CD4-positive, alpha-beta T cell treated with Interleukin-1 beta for 1 hour (primary cell): ENCODE measurements at places on chromosomes 3 and 15.
A peak's percentile ranks its signal among the peaks of the same experiment; 100 is the strongest.

- no peak for DNase-seq
Measured at GRCh38 chr3:182331341-182331740, 462.0 kb upstream of the ATP11B start.

GRCh38 chr3:186931532-186932280 is 1.4 kb downstream of the ST6GAL1 start:
- peak; percentile 72 for DNase-seq

DNA sequence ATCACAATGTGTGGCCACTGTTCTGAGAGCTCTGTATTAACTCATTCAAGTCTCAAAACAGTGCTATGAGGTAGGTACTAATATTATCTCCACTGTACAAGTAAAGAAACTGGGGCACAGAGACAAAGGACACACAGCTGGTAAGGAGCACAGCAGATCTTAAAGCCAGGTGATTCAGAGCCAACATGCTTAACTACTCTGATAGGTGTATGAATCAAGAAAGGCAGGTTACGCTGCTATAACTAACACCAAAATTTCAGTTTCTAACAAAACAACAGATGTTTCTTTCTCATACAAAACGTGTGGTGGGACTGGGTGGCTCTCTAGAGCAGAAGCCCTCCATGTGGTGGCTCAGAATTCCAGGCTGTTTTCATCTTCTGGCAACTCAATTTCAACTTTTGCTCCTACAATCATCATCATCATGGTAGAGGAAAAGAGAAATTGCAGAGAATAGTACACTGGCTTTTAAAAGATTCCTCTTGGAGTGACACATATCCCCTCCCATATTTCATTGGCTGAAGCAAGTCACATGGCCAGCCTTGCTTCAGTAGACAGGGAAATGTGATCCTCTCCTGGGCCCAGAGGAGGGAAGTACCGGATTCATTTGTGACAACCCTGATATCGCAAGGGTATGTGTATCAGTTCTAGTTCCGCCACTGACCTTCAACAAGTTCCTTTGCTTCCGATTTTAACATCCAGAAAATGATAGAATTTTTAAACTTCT is 126.2 kb upstream of the PTX3 start:
- DNase-seq: no peak

- DNase-seq: no peak
Measured at GRCh38 chr3:172157564-172158258, 118.3 kb downstream of the FNDC3B start.

GRCh38 chr3:57221883-57222282 is 5.6 kb upstream of the APPL1 start:
- no peak for DNase-seq

DNA sequence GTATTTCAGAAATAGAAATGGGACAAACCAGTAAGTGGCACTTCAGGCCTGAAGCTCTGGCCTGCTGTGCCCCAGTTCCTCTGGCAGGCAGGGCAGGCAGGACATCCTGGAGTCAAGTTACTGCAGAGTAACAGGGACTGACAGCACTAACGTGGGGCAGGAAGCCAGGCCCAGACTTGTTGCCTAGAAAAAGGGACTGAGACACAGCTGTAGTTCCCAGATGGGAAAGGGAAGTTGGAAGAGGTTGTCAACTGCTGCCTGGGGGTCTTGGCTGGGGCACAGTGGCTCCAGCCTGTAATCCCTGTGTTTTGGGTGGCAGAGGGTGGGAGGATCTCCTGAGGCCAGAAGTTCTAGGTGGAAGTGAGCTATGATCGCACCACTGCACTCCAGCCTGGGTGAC is 171.9 kb downstream of the FMN1 start:
- no peak for DNase-seq

DNA sequence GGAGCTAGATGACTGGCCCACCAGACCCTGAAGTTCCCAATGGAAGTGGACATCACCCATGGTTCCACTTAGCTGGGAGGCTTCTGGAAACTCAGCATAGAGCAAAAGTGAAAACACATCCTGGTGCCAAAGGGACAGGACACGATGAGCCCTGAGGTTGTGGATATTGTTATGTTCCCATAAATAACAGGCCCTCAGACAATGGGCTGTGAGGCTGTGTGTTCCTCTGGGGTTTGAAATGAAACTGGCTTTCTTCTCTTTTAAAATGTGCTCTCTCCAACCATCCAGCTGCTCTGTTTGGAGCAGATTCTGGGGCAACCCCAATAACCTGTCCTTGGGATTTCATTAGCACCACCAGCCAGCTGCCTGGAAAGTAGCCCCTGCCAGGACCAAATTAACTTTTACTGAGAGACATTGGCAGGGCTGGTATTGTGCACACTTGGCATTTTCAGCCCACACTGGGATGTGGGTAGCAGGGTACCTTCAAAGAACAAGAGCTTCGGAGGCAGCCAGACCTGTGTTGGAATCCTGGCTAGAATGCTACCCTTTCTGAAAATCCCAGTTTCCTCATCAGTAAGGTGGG is 97.5 kb downstream of the DNAJB8 start:
- no peak for DNase-seq

DNA sequence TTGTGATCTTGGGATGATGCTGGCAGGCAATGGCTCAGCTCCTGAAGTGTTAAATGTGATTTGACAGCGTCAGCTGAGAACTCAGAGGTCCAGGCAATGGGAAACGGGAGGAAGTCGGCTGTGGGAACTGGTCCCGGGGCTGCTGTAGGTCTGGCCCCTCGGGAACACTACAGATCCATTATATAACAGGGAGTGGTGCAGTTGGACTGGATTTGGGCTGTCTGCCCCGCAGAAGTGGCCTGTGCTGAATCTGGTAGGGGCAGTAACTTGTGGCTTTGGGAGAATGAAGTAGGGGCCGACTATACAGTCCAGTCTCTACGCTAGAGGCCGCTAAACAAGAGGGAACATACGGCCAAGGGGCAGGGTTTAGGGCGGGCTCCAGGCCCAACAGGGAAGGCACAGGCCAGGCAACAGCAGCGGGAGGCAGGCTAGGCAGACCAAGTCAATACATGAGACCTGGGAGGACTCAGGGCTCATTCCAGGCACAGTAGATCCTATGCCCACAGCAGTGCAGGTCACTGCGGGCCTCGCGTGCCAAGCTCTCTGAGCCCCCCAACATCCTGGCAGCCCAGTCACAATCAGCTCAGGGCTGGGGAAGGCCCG is 20.3 kb upstream of the IL16 start:
- DNase-seq: no peak

GRCh38 chr15:35479423-35479822 is 66.5 kb downstream of the DPH6 start:
- no peak for DNase-seq

DNA sequence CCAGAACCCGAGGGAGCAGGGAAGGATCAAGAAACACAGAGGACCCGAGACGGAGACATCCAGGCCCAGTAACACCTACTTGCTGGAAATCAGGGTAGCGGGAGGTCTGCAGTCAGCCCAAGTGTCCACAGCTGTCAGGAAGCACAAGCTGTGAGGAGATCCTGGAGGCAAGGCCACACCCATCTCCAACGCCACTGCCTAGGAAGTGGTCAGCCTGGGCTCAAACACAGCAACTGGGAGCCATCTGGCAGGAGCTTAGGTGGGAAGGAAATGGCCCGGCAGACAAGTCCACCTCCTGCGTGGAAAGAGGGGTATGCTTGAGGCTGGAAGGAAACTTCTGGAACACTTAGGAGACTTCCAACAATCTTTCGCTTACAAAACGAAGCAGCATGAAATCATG is 407.1 kb downstream of the VPS13C start:
- no peak for DNase-seq

DNA sequence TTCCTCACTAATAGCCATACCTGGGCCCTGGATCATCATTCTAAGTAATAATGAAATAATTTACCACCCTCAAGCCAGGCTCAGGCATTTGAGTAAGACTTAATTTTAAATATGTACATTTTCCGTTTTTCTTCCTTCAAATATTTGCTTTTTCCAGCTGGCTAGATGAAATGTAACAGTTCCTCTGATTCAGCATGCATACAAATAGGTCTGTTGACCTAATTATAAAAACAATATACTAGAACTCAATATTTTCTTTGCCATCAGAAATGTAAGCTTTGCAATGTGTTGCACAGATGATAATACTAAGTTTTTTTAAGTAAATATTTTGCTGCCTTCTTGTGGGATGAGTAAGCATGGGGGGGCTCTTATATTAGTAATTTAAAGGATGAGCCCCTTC is 91.6 kb downstream of the FEZF2 start:
- DNase-seq: no peak

- DNase-seq: peak; percentile 61
Measured at GRCh38 chr15:39327005-39327730, 253.7 kb upstream of the THBS1 start.

- no peak for DNase-seq
Measured at GRCh38 chr3:107382631-107383030, 5.4 kb downstream of the CCDC54 start.

DNA sequence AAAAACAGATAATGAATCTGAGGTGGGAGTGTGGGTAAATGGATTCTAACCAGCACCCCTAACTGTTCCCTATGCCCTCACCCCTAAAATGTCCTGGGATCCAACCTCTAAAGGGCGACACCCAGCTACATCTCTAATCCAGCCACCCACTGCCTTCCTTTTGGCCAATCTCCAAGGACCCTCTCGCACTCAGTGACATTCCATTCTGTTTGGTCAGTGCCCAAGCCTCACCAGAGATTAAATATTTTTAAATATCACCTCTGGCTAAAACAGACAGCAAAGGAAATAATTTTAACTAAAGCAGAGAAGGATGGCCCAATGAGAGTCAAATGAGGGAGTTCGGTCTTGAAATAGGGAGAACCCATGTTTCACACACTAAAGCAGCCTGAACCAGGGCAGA is 19.9 kb upstream of the SCN10A start:
- DNase-seq: no peak

DNA sequence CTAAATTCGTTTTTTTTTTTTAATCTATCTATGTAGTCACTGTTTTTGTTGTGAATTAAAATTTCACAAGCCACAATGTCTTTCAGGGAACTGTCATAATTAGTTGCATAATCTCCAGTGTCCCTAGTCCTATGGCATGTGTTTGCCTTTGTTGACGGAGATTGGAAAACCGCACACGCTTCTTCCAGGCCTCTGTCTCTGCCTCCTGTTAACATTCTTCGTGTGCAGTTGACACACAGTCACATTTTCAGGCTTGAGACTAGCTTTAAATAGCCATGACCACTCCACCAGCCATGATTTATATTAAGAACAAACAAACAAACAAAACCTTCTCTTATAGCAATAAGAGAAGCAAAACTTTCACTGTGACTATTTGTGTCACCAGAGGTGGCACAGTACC is 139.8 kb downstream of the DUT start:
- no peak for DNase-seq
